ENCODE measurements at places on chromosomes 13 and 19.
A peak's percentile ranks its signal among the peaks of the same experiment; 100 is the strongest.

- no peak for DNase-seq
These were observed 33.4 kb downstream of the MBNL2 start for GRCh38 chr13:97255515-97256021.

DNA sequence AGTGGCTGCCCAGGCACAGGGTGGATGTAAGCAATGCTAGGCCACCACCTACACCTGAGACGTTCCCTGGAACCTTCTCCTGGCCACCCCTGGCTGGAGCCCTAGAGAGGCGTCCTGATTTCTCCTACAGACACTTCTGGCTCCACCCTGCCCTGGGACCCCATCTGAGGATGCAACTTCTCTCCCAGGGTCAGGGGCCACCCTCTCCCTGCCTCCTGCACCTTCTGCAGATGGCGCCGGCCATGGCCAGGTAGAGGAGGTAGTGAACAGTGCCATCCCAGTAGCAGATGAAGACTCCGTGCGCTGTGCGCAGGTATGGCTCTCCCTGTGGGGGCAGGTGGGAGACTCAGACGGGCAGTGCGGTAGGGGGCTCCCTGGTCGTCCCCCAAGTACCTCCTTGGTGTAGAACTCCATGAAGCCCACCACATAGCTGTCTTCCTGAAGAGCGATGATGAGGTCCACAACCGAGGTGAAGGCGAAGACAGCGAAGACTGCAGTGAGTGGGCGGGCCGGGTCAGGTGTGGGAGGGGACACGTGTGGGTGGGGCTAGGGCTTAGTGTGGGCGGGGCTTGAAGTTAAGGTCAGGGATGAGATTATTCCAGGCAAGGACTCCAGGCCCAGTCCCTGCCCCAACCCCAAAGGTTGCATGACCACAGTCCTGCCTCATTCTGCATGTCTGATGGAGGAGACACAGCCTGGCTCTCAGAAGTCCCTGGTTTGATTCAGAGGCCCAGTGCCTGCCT lies 3.0 kb downstream of the TM6SF2 start:
- DNase-seq: no peak

DNA sequence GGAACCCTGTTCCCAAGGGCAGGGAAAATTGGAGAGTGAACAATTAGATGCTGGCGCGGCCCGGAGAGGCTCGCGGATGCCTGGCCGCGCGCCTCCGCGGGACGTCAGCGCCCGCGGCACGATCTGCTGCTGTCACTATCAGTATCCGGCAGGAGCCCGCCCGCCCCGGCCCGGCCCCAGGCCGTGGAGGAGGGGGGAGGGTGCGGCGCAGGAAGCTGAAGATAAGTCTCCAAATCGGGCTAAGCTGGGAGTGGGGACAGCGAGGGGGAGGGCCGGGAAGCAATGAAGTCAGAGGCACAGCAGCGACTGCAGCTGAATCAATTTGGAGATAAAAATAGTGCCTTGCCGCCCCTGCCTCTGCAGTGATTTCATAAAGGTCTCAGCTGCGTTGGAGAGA lies 441.5 kb upstream of the KLF12 start:
- no peak for DNase-seq

- no peak for DNase-seq
These were observed 2.4 kb downstream of the GDF15 start for GRCh38 chr19:18388100-18388959.

DNA sequence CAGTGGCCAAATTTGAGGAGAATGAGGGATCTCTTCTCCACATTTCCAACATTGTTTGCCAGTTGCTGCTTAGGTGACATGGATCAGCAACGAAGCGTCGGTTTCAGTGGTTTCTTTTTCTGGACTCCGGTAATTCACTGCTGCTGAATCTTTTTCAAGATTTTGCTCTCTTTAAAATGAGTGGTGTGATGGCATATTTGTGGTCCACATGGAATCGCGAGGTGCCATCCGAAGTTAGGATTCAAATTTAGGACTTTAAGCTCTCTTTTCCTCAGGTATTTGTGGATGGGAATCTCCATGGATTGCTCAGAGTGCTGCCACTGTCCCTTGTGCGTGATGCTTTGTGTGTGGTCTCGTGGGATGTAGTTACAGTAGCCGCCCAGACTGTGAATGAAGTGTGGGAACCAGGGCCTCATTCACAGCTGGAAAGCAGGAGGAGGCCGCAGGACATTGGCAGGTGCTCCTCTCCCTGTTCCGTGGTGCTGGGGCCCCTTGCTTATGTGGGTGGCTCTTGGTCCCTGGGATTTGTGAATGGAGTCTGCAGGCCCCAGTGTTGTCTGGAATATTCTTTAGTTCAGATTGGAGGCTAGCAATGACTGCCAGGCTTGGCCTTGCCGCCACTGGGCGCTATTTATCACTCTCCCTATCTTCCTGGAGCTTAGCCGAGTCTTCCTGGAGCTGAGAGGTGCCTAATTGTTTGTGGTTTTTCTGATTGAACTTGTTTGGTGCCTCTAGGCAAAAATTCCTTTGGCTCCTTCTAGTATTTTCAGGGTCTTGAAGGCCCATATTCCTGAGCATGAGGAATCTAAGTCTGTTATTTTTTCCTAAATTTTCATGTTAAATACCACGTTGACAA lies 1.5 kb downstream of the ILF3 start:
- DNase-seq: peak; percentile 32

DNA sequence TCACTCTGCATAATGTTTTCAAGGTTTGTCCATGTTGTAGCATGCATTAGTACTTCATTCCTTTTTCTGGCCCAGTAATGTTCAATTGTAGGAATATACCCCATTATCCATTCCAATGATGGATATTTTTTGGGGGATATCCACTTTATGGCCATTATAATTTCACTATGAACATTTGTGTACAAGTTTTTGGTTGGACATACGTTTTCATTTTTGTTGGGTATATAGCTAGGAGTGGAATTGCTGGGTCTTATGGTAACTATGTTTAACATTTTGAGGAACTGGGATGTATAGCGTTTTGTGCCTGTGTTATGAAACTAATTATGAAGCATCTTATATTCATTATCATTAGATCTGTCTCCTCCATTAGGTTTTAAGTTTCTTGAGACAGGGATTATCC lies 191.6 kb downstream of the TM9SF2 start:
- no peak for DNase-seq

DNA sequence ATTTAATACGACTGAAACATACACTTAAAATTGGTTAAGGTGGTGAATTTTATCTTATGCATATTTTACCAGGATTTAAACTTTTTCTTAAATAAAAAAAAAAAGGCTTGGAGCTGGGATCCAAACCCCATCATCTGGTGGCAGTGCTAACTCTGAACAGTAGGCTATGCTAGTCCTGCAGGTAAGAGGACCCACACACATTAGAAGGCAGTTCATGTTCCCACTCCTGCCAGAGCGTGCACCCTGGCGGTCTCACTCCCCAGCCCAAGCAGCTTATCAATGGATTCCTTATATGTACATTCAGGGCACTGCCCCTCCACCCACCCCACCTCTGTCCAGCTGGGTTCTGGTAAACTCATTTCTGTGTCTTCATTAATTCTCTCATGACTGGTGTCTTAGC lies 31.3 kb upstream of the CEBPA start:
- no peak for DNase-seq

DNA sequence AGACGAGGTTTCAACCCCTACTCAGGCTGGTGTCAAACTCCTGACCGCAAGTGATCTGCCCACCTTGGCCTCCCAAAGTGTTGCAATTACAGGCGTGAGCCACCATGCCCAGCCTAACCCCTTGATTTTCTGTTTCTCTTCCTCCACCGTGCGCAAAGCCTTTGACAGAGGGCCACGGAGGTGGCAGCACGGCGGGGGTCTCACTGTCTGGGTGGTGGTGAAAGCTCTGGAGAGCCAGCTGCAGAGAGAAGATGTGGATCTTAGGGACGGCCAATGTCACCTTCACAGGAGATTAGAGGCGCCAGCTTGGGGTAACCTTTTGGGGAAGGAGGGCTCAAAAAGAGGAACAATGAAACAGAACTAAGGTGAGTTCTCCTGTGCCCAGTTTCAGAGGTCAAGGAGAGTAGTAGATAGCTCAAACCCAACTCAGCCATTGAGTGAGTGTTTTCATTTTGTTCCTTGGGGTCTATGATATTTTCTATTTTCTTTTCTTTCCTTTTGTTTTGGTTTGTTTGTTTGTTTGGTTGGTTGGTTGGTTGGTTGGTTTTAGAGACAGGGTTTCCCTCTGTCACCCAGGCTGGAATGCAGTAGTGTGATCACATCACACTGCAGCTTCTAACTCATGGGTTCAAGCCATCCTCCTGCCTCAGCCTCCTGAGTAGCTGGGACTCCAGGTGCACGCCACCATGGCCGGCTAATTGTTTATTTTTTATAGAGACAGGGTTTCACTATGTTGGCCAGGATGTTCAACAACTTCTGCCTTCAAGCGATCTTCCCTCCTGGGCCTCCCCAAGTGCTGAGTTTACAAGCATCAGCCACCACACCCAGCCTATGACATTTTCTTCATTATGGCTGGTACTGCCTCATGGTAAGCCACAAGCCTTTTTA lies 37.7 kb downstream of the GPR42 start:
- DNase-seq: no peak

- no peak for DNase-seq
These were observed 16.2 kb downstream of the CAPN12 start for GRCh38 chr19:38727868-38728660.

DNA sequence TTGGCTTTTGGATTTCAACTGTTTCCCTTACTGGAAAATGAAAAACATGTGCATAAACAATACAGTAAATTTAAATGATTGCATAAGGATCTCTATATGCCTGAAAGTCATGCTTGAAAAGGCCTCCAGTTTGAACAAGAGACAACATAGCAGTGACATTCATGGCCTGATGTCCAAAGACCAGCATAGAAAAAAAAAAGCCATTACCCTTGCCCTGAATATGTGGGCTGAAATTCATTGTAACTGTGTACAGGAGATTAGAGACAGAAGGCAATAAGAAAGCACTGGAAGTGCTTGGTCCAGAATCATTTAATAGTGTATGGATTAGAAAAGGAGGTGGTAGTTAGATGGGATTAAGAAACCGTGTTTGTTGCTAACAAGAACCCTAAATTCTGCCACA lies 15.4 kb downstream of the MIR17HG start:
- no peak for DNase-seq

- DNase-seq: no peak
These were observed 1.6 kb downstream of the ARL11 start for GRCh38 chr13:49629947-49630346.

DNA sequence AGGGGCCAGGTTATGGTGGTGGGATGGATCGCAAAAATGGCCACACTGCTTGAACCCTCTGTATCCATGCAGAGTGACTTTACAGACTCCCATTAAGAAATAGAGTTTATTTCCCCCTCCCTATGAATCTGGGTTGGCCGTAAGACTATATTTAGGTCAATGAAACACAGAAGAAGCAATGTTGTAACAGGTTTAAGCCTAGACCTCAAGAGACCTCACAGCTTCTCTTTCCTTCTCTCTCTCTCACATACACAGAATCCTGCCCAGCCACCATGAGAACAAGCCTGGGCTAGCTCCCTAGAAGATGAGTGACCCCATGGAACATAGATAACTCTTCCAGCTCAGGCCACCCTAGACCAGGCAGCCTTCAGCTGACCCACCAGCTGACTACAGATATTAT lies 21.0 kb upstream of the FBL start:
- no peak for DNase-seq

DNA sequence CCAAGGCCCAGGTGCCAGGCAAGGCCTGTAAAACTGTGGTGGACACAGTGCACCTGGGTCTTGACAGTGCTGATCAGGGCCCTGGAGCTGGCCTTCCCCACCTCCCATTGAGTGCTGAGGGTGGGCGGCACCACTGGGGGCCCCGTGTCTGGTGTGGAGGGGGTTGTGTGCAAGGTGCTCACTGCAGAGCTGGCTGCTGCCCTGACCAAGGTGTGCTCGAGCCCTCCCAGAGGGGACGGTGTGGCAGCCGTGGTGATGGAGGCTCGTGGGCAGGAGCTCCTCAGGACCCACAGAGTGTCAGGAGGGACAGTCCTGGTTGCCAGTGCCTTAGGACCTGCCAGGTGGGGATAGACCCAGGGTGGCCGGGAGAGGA lies 23.0 kb downstream of the ATP4B start:
- no peak for DNase-seq

- DNase-seq: peak; percentile 47
These were observed 1.2 kb downstream of the LRCH1 start for GRCh38 chr13:46553886-46554858.

All from GM04504 (cell line).